ENCODE measurements at places on chromosomes 7 and 10.

- no peak for DNase-seq
These were observed 340.9 kb downstream of the SEMA3D start for GRCh38 chr7:84845971-84846370.

DNA sequence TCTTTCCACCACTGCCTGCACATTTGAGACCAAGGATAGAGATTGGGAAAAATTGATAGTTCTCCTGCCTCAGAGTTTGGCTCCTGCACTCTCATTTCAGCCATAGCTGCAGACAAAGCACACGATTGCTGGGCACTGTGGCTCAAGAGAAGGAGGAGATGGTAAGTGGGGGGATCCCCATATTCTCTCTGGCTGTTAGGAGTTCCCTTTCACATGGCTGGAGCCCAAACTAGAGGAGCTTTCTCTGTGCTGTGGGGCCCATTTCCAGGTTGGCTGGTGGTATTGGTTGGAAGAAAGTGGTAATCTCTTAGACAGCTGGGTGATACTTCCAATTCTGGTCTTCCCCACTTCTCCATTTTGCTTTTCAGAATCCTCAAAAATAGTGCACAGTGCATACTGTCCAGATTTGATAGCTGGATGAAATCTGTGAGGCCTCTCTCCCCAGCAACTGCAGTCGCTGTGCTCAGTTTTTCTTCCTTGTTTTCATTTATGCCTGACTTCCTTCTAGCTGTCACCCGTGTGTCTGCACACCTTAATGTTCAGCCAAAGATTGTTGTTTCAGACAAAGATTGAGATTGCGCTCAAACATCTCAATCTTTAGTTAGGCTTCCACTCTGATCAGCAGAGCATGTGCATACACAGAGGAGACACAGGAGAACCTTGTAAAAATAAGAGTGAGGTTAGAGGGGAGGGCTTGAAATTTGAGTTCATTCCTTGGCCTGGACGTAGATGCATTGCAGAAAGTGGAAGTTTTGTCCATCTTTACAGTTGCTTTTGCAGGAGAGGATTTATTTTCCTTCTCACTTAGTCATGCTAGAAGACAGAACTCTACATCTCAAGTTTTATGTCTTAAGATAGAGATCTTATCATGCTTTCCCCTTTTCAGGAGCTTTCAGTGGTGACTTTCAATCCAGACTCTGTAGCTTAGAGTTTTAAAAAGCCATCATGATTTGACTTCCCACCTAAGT lies 28.6 kb downstream of the RABGEF1 start:
- no peak for DNase-seq

- DNase-seq: no peak
These were observed 181.1 kb downstream of the DNAJB6 start for GRCh38 chr7:157517782-157518513.

GRCh38 chr7:113582471-113582870 lies 336.3 kb downstream of the PPP1R3A start:
- no peak for DNase-seq

GRCh38 chr7:39027491-39027890 lies 49.8 kb downstream of the POU6F2 start:
- DNase-seq: no peak

DNA sequence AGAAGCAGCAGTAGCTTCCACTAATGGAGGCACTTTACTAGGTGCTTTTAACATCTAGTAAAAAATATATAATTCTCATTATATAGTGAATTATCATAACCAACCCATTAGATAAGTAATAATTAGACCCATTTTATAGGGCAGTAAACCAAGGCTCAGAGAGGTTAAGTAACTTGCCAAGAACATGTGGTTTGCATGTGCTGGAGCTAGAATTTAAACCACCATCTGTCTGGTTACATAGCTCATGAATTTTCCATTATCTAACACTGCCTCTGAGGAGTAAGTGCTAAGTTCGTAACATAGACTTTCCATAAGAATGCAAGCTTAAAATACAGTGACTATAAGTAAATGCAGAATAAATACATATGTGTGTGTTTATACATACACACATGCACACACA lies 41.9 kb downstream of the CREB3L2 start:
- no peak for DNase-seq

DNA sequence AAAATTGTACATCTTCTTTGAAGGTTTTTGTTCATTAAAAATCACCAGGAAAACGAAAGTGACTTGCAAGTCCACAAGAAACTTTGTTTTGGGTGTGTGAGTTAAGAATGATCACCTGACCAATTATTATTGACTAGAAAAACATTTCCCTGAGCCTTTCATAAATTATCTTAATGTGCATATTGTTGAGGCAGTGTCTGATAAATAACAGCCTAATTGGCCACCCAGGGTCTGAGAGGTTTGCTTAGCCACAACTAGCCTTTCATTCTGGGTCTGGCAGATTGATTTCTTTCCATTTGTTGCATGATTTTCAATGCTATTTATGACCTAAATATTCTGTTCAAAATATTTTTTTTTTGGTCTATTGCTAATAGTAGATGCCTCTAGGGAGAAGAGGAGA lies 152.8 kb downstream of the AUTS2 start:
- DNase-seq: no peak

DNA sequence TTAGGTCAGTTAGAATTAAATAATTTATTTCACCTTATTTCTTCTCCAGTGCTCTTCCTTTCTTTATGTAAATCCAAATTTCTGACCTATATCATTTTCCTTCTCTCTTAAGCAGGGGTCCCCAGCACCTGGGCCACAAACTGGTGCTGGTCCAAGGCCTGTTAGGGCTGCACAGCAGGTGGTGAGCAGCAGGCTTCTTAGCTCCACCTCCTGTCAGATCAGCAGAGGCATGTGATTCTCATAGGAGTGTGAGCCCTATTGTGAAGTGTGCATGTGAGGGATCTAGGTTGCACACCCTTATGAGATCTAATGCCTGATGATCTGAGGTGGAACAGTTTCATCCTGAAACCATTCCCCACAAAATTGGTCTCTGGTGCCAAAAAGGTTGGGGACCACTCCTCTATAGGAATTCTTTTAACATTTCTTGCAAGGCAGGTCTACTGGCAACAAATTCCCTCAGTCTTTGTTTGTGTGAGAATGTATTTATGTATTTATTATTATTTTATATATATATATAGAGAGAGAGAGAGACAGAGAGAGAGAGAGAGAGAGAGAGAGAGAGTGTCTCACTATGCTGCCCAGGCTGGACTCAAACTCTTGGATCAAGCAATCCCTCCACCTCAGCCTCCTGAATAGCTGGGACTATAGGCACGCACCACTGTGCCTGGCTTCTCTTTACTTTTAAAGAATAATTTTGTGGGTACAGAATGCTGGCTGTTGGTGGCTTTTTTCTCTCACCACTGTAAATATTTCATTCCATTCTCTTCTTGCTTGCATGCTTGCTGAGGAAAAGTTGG lies 4.3 kb upstream of the ABCC2 start:
- no peak for DNase-seq

DNA sequence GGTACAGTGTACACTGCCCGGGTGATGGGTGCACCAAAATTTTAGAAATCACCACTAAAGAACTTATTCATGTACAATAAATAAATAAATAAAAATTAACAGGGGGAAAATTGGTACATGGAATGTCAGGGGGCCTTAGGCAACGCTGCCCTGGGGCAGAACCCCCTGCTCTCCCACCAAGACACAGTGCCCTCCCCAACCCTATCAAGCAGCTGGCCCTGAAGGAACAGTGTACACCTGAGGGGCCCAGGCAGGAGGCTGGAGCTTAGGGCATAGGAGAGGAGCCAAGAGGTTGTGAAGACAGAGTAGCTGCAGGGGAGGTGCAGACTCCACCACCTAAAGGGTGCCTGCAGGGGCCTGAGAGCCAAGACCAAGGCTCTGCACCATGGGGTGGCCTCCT lies 128.8 kb downstream of the BMS1 start:
- DNase-seq: no peak

DNA sequence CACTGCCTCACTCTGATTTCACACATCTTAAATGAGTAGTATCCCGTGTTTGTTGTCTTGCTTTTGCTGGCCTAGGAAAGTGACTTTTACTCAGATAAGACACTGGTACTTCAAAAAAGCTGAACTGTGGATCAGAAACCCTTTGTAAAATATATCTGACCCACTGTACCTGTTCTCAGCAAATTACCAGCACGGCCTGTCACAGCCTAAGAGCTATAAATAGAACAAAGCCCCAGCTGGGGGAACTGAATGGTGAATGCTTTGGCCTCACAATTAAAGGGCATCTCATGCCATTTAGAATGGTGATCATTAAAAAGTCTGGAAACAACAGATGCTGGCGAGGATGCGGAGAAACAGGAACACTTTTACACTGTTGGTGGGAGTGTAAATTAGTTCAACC lies 76.1 kb downstream of the CREB3L2 start:
- DNase-seq: no peak

DNA sequence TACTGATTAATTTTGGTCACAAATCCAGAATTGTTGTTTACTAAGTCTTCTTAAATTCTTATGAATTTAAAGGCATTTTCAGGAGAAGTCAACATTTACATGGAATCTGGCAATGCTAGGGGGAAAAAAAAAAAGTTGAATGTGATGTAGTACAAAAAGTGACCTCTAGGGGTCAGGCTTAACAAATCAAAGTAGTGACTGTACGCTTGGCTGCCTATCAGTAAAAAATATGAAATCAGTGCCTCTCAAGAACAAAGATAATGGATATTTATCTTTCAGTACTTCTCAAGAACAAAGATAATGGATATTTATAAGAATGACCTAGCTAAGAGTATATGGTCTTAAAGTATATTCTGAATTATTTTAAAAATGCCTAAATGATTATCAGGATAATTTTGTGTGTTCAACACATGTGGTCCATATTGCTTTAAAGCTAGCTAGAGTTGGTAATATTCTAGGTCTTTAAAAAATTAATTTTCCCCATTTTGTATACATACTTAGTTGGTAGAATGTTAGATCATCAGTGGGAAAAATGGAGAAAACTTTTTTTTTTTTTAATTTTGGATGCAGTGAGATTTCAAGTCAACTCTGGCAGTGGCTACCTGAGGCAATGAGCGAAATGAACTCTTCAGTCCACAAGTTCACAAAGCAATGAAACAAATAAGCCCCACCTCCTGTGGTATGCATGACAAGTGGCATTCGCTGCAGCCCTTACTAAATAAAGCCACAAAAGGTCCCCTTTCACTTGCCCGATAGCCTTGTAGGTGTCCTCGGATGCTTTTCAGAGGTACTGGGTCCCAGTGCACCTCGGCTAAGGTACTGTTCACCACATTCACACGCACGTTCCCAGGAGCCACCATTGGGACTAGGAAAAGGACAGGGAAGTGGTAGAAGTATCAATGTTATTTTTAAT lies 51.2 kb upstream of the LAMB4 start:
- peak; percentile 30 for DNase-seq

DNA sequence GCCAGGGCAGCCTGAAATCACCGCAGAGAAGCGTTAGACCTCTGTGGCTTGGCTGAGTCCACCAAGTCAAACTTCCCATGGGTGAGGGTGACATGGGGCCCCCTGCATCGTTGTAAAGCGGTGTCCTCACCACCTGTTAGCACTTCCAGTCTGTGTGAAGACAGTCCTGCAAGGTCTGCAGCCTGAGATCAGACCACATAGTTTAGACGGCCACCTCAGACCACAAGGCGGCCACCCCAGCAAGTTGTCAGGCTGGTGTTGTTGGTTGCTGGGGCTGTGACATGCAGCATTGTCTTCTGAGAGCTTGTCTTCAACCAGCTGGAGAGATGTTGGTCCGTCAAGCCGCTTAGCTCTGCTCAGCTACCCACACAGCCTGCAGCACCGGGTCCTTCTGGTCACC lies 44.1 kb upstream of the TARP start:
- DNase-seq: no peak

GRCh38 chr10:103479135-103479534 lies at the start of gene CALHM3:
TSS of gene CALHM3 (minus strand) at chr10:103479240. CDS start at chr10:103479032, 208 bp downstream.
- DNase-seq: no peak

GRCh38 chr7:78412216-78412858 lies 613.8 kb downstream of the PHTF2 start:
- DNase-seq: no peak

DNA sequence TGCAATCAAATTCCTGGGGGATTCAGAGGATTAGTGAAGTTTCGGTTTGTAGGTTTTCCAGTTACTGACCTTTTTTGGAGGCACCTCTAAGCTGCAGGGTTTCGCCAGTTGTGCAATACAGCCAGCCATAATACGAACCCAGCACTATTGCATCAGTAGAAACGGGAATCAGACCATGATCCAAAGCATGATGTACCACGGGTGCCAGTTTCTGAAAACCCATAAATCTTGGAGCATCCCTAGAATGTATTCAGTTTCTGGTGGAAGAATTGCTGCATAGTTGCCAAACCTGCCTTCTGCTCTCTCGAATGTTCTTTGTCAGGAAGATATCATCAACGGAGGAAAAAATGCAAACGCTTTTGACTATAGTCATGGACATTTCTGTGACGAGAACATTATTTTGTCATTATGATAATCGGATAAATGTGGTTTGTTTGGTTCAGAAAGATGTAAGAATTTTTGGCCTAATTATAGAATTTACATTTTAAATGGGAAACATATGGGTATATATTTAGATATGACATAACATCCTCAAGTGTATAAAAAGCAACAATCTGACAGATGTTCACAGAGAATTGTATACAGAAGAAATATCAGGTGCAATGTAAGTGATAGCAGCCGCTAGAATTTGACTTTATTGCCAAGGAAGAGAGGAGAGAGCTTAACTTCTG lies 186.2 kb upstream of the PRKCQ start:
- no peak for DNase-seq

GRCh38 chr7:47982610-47983009 lies 3.2 kb upstream of the HUS1 start:
- no peak for DNase-seq

- DNase-seq: no peak
These were observed 96.5 kb downstream of the STRA8 start for GRCh38 chr7:135330088-135330487.

DNA sequence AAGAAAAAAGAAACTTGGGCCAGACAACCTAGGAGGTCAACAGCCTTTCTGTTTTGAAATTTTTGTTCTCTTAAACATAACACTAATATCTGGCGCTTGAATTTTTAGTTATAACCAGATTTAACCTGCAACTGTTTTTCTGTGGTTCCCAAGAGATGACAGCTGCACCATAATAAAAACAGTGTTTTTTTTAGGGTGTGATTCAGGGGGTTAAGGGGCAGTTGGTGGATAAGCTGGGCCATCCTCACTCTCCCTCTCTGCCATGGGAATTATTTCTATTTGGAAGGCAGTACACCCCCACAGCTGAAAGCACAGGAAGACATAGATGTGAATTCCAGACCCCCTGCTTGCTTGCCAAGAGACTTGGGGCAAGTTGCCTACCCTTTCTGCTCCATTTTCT lies 20.1 kb upstream of the TM9SF3 start:
- no peak for DNase-seq

DNA sequence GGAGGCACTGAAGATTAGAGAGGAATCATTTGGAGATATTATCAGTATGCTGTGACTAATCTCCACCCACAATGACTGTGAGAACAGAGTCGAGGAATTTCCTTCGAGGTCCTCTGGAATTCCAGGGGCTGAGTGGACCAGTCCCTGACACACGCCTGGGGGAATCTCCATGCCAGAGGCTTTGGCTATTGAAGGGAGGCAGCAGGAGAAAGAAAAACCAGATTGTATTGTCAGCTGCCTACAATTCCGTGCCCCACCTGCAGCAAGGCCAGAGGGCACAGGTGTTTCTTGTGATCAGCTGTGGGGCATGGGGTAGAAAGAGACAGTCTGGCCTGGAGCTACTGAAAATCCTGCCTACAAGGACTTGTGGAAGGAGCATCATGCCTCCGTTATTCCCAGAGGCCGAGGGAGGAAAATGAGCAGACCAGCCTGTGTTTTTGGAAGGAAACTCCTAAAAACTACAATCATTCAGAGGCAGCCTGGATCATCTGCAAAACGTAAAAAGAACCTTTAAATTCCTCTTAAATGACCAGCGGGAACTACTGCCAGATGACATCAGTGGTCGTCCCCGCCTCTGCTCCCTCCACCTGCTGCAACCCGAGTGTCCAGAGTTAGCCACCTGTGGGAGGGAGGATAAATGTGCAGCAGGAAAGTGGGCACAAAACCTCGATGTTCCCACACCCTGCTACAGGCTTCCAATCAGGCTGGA lies 25.4 kb upstream of the ANK3 start:
- DNase-seq: no peak

Data from activated naive CD4-positive, alpha-beta T cell treated with anti-CD3 and anti-CD28 coated beads, Interleukin-2, amount 50 U/mL, for 72 hours (primary cell).